D721Med (cell line): ENCODE measurements at places on chromosomes 3 and 15.

GRCh38 chr3:126355777-126356372 is 1.3 kb downstream of the KLF15 start:
- peak; percentile 83 for DNase-seq

DNA sequence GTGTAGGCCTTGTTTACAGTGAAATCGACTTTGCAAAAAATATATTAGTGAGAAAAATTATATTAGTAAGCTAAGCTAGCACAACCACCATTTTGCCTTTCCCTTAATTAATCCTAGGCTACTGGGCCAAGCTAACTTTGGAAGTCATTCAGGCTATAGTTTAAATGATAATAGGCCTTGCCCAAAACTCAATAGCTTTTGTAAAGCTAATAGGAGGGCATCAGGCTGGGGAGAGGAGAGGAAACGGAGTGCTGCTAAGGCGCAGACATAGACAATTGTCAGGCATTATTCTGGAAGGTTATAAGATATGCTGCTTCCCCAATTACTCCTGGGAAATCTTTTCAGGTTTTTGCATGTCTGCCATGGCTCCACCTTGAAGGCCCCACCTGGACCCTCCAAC is 1286.0 kb downstream of the NSUN3 start:
- DNase-seq, result no peak

DNA sequence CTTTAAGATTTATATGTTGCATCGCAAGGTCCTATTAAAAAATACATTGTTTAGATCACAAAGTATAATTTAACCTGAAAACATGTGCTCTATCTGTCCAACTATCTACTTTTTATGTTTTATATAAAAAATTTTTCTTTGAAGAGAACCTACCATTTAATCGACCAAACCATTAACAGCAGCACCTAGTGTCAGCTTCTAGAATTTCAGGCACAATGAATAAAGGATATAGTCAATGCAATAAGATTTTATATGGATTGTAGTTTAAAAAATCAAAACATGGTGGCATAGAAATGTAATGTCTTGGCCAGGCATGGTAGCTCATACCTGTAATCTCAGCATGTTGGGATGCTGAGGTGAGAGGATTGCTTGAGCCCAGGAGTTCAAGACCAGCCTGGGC is 313.7 kb downstream of the GAP43 start:
- no peak for DNase-seq

GRCh38 chr3:58071480-58071971 is 63.3 kb downstream of the FLNB start:
- DNase-seq, result no peak

DNA sequence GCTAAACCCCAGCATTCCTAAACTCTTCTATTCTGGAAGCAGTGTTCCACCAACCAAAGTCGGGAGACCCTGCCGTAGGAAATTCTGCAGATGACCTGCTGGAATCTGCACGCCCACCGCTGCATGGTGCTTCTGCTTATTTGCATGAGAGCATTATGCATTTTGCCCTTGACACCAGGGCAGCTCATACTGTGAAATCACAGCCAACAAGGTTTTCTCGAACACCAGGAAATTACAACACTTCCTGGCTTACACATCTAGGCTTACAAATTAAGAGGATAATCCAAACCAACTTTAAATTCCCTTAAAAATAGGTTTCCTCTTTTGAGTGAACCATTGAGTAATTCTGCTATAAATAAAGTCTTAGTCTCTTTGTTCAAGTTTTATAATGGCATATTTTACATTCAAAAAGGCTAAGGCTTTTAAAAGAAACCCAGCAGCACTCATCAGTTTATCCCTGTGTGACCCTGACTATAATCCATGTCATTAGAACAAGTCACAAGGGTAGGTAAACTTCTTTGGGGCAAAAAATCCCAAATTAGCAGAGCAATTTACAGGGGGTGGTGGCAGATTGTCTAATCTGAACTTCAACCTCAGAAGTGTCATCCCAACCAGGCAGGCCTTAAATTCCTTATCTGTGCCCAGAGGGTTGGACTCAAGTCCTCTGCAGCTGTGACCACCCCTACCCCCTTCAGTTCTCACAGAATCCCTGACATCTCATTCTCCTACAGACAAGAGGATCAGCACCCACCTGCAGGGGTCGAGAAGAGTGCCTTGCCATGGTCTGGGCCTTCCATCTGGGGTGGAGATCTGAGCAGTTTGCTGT is 33.5 kb upstream of the RBP1 start:
- no peak for DNase-seq

- no peak for DNase-seq
Measured at GRCh38 chr3:55376753-55377347, 110.3 kb downstream of the WNT5A start.

DNA sequence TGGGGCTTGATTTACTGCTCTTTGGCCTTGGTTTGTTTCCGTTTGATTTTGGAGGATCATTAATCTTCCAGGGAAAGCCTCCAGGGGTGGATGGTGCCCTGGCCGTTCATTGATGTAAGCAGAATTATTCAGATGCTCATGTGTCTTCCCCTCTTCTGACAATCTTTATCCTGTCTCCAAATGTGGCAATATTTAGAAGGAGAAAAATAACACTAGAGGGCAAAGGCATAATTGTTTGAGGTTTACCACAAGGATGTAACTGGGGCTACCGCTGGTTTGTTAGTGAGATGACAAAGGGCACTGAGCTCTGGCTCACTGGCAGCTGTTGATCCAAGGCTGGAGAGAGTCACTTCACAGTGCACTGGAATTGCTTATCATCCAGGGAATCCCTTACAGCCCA is 18.2 kb upstream of the PLCL2 start:
- no peak for DNase-seq

DNA sequence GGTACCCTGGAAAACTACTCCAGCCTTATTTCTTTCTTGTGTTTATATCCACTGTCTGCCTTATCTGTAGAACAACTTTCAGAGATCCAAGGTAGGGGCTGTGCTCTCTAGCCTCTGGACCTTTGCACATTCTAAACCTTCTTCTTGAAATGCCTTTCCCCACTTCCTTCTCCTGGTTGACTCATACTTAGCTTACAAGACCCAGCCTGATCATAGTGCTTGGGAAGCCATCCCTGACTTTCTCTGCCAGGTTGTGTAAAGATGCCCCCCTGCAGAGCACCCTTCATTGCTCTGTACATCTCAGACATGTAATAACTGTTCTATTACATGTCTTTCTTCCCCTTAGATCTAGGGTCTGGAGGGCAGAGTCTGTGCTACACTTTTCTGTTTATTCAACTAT is 50.1 kb downstream of the PPM1L start:
- DNase-seq, result no peak

- DNase-seq, result no peak
Measured at GRCh38 chr15:37057831-37058230, 42.5 kb downstream of the MEIS2 start.
